ENCODE measurements at places on chromosomes 4 and X. TPM values are rescaled to one million over a fixed set of nuclear protein-coding genes. Genes with fewer than 3 reads are reported as not detected.

DNA sequence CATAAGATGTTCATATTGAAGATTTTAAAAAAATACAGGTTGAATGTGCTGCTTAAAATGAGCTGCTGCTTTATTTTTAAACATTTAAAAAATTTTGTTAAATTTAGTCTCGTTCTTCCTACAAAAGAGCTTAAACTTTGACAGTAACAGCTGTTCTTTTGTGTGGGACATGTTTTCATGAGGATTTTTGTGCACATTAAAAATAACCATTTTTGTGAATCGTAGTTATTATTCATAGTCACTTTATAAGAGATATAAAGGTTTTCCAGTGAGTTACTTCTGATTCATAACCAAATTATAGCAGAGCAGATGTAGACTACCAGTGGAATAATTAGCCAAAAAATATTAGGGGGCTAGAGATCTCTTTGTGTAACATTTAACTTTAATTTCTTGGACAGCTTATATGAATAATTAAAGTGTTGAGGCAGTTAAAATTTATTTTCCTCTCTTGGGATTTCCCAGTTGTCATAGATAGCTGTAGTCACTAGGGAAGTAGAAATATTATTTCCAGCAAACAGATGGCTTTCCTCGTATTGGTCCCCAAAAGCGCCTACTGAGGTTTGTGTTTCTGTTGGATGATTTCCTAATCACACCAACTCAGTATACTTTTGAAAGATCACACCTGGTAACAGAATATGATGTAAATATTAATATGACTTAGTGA, 24.2 kb downstream of the RBPJ start:
- no peaks in the 10 kb centered on the region for H3K27me3 ChIP-seq
- 0 out of 2 replicates have a peak overlapping the region, but pooled peaks have one; percentile 11 for H3K27ac ChIP-seq
- peaks cover 16% of the 10 kb centered on the region for H3K4me1 ChIP-seq
- no peaks in the 10 kb centered on the region for H3K36me3 ChIP-seq
- H3K4me3 ChIP-seq, result no peak overlapping the region

DNA sequence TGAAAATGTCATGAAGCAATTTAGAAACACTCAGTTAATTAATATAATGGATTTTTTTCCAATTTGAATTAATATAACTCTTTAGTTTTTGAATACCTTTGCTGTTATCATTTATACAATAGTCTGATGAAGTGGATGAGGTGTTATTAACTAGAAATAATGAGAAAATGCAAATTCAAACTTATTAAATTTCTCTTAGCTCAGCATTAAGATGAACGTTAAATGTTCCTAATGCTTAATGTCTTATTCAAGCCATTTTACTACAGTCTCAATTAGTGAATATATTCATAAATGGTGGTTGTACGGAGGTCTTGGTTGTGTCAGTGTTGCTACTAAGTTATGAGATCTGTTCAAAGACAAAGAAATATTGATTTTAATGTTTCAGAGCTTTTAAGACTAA, 186.3 kb downstream of the DTHD1 start:
- no peaks in the 10 kb centered on the region for H3K36me3 ChIP-seq

GRCh38 chr4:87046121-87046551, 111.3 kb downstream of the AFF1 start:
- H3K36me3 ChIP-seq, result peaks cover 7% of the 10 kb centered on the region
- no peaks in the 10 kb centered on the region for H3K27me3 ChIP-seq
- DNase-seq, result no peak
- peaks cover 28% of the 10 kb centered on the region for H3K4me1 ChIP-seq
- no peak overlapping the region for H3K4me3 ChIP-seq
- H3K27ac ChIP-seq, result no peak overlapping the region

DNA sequence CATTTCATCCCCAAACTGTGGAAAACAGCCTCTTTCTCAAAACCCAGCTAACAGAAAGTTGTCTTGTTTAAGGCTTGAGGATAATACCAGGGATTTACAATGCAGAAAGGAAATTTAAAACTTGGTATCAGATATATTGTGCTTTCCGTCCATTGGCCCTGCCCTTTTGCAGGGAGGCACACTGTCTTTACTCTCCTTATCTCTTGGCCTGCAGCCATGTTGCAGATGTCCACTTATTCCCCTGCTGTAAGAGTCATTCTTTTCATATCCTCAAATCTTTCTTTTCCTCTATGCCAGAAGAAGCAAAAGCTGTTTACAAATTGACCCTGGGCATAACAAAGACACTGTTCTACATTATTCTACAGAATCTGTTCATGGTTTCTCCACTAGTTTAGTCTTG, 75.6 kb upstream of the DYNLT3 start:
- no peak overlapping the region for H3K27ac ChIP-seq
- no peak overlapping the region for H3K4me3 ChIP-seq
- no peaks in the 10 kb centered on the region for H3K27me3 ChIP-seq
- no peaks in the 10 kb centered on the region for H3K36me3 ChIP-seq
- DNase-seq, result no peak
- H3K4me1 ChIP-seq, result no peaks in the 10 kb centered on the region

GRCh38 chr4:79049840-79050540, 110.8 kb upstream of the PAQR3 start:
- H3K36me3 ChIP-seq, result no peaks in the 10 kb centered on the region
- H3K27ac ChIP-seq, result no peak overlapping the region
- H3K27me3 ChIP-seq, result no peaks in the 10 kb centered on the region

DNA sequence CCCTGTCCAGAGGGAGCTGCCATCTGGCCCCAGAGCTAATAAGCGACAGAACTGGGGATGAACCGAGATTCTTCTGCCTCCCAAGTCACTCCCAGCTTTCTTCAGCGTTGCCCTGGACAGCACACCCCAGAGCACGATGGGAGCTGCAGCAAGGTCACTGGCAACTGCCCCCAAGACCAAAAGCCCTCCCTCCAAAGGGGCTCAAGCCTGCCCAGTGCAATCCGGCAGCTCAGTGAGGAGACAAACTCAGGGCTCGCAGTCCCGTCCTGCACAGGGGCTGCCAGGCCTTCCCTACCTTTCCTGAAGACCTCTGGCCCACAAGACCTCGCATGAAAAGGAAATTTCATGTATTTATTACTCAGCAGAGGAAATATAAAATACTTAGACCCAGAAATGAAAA, 174.8 kb downstream of the BCOR start:
- no peaks in the 10 kb centered on the region for H3K4me1 ChIP-seq
- H3K36me3 ChIP-seq, result no peaks in the 10 kb centered on the region
- H3K4me3 ChIP-seq, result no peak overlapping the region
- H3K27me3 ChIP-seq, result no peaks in the 10 kb centered on the region
- no peak for DNase-seq

DNA sequence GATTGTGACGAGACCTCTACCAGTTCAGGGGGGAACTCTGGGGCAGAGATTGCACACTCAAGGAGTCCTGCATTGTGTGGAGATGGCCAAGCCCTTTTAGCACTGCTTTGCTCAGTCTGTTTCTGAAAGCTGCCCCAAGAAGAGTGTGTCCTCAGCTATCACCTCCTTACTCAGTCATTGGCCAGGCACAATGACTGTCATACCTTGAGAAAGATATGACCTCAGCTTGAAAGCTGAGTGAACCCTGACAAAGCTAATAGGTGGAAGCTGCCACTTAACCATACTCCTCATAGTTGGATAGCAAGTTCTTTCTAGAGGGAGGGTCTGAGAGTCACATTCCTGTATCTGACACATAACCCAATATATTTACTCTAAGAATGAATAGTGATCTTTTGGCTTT, 37.8 kb upstream of the DIPK2B start:
- DNase-seq, result no peak
- H3K27ac ChIP-seq, result no peak overlapping the region
- H3K36me3 ChIP-seq, result no peaks in the 10 kb centered on the region
- no peaks in the 10 kb centered on the region for H3K27me3 ChIP-seq

DNA sequence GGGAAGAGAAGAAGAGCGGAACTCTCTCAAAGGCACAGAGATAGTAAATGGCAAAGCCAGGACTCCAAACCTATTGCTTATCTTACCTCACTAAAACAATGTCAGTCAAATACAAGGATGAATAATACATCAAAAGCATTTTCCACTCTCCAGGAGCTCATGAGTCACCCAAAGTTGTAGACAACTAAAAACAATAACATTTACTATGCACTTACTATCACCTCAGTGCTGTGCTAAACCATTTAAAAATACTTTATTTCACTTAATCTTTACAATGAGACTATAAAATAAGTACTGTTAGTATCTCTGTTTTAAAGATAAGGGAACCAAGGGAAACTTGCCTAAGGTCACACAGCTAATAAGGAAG, 163.2 kb upstream of the SPANXC start:
- no peaks in the 10 kb centered on the region for H3K36me3 ChIP-seq
- H3K4me3 ChIP-seq, result no peak overlapping the region
- no peaks in the 10 kb centered on the region for H3K4me1 ChIP-seq
- H3K27me3 ChIP-seq, result no peaks in the 10 kb centered on the region

GRCh38 chr4:73520821-73521220, 39.3 kb downstream of the AFM start:
- no peaks in the 10 kb centered on the region for H3K4me1 ChIP-seq
- no peak overlapping the region for H3K4me3 ChIP-seq
- no peaks in the 10 kb centered on the region for H3K27me3 ChIP-seq
- no peak for DNase-seq

- no peaks in the 10 kb centered on the region for H3K36me3 ChIP-seq
- H3K4me1 ChIP-seq, result no peaks in the 10 kb centered on the region
- H3K4me3 ChIP-seq, result no peak overlapping the region
- H3K27me3 ChIP-seq, result no peaks in the 10 kb centered on the region
These were observed 123.9 kb upstream of the ACSL4 start for GRCh38 chrX:109856974-109857373.

DNA sequence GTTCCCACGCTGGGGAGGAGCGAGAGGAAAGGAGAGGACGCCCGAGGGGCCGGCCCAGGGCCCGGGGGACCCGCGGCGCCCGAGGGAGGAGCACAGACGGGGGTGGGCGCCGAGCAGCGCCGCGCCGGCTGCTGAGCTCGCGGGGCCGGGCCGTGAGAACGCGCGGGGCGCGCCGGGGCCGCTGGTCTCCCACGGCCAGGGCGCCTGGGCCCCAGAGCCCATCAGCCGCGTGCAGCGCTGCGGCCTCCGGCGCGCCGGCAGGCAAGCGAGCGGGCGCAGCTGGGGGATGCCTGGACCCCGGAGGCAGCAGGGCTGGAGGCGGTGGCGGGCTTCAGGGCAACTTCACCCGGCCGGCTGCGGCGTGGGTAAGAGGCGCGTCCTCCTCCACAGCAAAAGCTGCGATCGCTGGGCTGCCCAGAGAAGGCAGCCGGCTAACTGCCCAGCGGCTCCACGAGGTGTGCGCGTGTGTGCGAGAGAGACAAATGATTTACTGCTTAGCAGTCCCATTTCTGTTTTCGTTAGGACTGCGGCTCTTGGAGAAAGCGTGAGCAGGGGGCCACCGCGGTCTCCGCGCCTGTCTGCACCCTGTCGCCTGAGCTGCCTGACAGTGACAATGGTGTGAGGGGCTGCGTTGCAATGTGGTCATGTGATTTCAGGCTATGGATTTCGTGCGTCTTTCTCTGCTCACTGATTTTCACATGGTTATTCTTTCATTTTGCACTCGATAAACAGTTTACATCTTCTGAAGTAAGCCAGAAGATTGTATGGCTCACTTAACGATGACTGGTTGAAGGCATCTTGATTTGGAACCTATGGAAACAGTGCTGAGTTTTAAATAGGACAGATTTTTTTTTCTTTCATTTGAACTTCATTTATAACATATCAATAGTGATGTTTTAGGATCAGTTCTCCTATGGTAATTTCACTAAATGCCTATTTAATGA, 1.2 kb downstream of the GUCY1A1 start:
- H3K4me1 ChIP-seq, result no peaks in the 10 kb centered on the region
- DNase-seq, result no peak
- peaks cover 21% of the 10 kb centered on the region for H3K27me3 ChIP-seq
- no peaks in the 10 kb centered on the region for H3K36me3 ChIP-seq

DNA sequence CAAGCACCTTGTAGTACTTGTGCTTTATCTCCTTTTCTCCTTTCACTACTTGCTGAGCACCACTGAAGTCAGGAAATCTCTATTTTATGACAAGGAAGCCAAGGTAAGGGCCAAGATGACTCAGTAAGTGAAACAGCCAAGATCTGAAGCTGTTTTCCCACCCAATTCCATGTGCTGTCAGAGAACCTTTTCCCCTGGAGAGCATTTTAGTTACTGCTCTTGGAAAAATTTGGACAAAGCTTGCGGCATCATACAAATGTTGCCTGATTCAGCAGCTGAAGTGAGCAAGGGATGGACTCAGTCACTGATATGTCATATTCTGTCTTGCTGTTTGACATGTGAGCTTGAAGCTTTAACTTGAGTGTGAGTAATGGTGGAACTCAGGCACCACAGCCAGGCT, 391.4 kb downstream of the RAB28 start:
- no peaks in the 10 kb centered on the region for H3K4me1 ChIP-seq
- H3K27me3 ChIP-seq, result no peaks in the 10 kb centered on the region
- no peaks in the 10 kb centered on the region for H3K36me3 ChIP-seq
- no peak for DNase-seq

DNA sequence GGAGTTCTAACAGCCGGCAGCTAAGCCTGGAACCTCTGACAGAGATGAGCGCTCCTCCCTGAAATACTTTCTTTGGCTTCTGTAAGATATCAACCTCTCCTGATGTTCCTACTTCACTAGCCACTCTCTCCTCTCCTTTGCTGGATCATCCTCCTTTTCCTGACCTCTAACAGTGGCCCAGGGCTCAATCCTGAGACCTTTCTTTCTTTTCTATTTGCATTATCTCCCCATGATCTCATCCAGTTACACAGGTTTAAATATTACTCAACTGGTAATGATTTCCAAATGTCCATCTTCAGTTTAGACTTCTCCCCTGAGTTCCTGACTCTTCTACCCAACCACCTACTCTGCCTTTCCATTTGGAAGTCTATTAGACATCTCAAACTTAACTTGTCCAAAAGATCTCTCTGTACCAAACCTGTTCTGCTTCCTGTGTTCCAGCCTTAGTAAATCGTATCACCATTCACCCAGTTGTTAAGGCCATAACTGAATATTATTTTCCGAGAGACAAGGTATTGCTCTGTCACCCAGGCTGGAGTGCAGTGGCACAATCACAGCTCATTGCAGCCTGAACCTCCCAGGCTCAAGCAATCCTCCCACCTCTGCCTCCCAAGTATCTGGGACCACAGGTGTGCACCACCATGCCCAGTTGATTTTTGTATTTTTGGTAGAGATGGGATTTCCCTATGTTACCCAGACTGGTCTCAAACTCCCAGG, 41.1 kb downstream of the RFC1 start:
- peaks cover 16% of the 10 kb centered on the region for H3K36me3 ChIP-seq
- H3K4me3 ChIP-seq, result no peak overlapping the region
- H3K4me1 ChIP-seq, result no peaks in the 10 kb centered on the region

- DNase-seq, result no peak
- no peak overlapping the region for H3K4me3 ChIP-seq
- H3K27ac ChIP-seq, result no peak overlapping the region
- no peaks in the 10 kb centered on the region for H3K36me3 ChIP-seq
- H3K27me3 ChIP-seq, result no peaks in the 10 kb centered on the region
These were observed 21.7 kb upstream of the TBC1D8B start for GRCh38 chrX:106780664-106781377.

KLF8 gene
- 1.4 TPM for total RNA-seq

CPLX1 gene
- total RNA-seq, result 1.2 TPM

UGT2B15 gene
- 0.27 TPM for total RNA-seq

ASMT gene
- not detected for total RNA-seq

NUDT10 gene
- not detected for total RNA-seq

GPAT3 gene
- total RNA-seq, result 1.1 TPM

Data from GM12878 (cell line).